ENCODE measurements at places on chromosomes 2 and 18.

- peaks cover 55% of the 10 kb centered on the region for H3K27me3 ChIP-seq
- DNase-seq: no peak
Measured at GRCh38 chr18:59266459-59266858, 6.8 kb downstream of the RAX start.

DNA sequence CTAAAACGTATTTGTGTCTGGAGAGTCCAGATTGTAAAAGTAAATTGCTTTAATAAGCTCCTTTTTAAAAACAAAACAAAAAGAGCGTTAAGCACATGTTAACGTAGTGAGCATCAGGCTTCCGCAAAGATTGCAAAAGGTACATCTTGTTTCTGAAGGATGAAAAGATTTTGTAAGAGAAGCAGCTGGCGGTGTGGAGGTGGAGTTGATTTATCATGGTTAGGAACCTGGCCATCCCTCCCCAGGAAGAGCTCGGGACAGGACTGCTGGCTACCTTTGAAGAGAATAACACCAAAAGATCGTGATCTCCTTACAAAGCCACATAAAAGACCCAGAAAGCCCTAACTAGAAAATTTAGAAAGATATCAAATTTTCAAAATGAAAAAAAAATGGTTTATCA, 132.2 kb downstream of the DNER start:
- no peaks in the 10 kb centered on the region for H3K36me3 ChIP-seq
- no peaks in the 10 kb centered on the region for H3K27me3 ChIP-seq
- no peak for DNase-seq
- H3K4me3 ChIP-seq: no peak overlapping the region
- no peak overlapping the region for H3K27ac ChIP-seq
- H3K4me1 ChIP-seq: peaks cover 7% of the 10 kb centered on the region

GRCh38 chr18:36522509-36522908, 225.0 kb downstream of the FHOD3 start:
- DNase-seq: no peak
- H3K27ac ChIP-seq: no peak overlapping the region
- H3K36me3 ChIP-seq: no peaks in the 10 kb centered on the region
- peaks cover 3% of the 10 kb centered on the region for H3K27me3 ChIP-seq

DNA sequence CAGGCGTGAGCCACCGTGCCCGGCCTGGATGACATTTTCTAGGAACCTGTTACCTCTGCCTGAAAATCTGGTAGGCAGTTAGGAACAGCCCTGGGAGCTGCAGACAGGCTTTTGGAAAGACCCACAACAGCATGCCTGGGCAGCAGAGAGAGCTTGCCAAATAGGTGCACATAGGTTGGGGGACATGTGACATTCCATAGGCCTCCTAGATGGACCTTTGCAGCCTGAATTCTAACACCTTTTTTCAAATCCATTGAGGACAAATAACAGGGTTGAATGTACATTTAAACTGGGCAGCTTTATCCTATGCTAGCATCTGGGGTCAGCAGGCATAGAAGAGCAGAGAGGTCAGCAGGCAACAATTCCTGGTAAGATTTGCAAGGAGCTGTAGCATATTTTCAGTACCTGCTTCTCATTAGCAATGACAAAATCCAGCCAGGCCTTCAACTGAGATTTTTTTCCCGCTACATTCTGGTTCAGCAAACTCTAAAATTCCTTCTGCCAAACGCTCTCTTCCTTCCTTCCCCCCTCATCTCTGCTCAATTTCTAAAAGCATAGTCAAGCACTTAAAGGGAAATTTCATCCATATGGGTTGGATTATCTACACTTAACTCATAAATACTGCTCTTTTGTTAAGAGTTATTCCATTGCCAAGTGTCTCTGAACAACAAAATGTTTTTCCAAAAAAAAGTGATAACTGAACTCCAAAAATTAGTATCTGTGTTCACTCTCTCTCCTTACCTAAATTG, 75.2 kb downstream of the SOWAHC start:
- H3K4me1 ChIP-seq: peaks cover 3% of the 10 kb centered on the region
- H3K4me3 ChIP-seq: no peak overlapping the region
- H3K36me3 ChIP-seq: no peaks in the 10 kb centered on the region
- DNase-seq: no peak
- peaks cover 1% of the 10 kb centered on the region for H3K27me3 ChIP-seq
- no peak overlapping the region for H3K27ac ChIP-seq

DNA sequence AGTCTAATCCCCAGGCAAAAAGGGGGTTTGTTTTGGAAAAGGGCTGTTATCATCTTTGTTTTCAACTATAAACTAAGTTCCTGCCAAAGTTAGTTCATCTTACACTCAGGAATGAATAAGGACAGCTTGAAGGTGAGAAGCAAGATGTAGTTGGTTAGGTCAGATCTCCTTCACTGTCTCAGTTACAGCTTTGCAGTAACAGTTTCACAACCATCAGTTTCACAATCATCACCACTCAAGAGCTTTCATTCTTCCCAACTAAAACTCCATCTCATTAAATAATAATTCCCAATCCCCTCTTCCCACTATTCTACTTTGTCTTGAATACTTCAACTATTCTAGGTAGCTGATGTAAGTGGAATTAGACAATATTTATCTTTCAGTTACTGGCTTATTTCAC, 200.9 kb downstream of the NYAP2 start:
- no peaks in the 10 kb centered on the region for H3K27me3 ChIP-seq
- no peak overlapping the region for H3K27ac ChIP-seq
- no peak for DNase-seq
- no peaks in the 10 kb centered on the region for H3K4me1 ChIP-seq

GRCh38 chr2:69242651-69243051, 144.4 kb downstream of the GFPT1 start:
- DNase-seq: no peak
- no peak overlapping the region for H3K4me3 ChIP-seq
- H3K36me3 ChIP-seq: no peaks in the 10 kb centered on the region
- no peak overlapping the region for H3K27ac ChIP-seq
